ENCODE measurements at places on chromosomes 13 and 19.

DNA sequence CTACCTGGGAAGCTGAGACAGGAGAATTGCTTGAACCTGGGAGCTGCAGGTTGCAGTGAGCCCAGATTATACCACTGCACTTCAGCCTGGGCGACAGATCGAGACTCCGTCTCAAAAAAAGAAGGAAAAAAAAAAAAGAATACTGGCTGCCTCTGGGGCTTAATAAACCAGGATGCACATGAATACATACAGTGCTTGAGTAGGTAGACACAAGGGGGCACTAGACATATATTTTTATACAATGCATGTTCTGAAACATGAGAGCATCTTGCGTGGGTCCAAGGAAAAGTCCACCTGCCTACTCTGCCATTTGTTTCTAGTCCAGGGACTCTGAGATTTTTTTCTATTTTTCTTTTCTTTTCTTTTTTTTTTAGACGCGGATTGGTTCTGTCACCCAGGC is 31.2 kb downstream of the KEAP1 start:
- peak; percentile 65 for DNase-seq

DNA sequence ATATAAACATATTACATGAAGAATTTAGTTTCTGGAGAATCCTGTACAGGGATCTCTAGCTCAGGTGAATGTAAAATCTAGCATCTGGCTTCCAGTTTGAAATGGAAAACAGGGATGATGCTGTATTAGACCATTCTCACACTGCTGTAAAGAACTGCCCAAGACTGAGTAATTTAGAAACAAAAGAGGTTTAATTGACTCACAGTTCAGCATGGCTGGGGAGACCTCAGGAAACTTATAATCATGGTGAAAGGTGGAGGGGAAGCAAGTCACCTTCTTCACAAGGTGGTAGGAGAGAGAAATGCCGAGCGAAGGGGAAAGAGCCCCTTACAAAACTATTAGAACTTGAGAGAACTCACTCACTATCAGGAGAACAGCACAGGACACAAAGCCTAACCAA is 17.0 kb upstream of the N4BP2L2 start:
- no peak for DNase-seq

GRCh38 chr13:110890279-110891165 is 24.3 kb downstream of the ANKRD10 start:
- DNase-seq, result no peak

DNA sequence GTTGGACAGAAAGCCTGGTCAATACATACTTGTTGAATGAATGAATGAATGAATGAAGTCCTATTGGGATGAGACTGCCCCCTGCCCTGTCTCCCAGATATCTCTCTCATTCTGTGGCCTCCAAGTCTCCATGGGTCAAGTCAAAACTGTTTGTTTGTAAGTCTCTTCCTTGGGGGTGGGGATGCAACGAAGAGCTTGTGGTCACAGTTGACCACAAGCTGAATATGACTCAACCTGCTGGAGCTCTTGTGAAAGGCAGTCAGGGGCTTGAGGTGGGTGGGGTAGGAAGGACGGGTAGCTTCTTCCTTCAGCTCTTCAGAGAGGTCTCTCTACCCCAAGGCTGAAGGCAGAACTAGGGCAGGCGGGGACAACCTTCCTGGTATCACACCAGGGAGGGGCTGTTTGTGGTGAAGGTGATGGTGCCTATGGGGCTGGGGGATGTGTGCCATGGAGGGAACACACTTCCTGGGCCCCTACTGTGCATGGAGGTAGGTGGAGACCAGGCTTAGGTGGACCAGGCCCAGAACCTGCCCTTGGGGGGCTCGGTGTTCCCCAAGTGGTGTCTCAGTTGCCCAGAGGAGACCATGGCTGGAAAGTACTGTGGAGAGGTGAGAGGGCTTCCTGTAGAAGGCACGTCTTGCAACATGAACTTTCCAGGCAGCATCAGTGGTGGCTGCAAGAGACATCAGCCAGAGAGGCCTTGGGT is 8.0 kb downstream of the MYO1F start:
- DNase-seq, result no peak

DNA sequence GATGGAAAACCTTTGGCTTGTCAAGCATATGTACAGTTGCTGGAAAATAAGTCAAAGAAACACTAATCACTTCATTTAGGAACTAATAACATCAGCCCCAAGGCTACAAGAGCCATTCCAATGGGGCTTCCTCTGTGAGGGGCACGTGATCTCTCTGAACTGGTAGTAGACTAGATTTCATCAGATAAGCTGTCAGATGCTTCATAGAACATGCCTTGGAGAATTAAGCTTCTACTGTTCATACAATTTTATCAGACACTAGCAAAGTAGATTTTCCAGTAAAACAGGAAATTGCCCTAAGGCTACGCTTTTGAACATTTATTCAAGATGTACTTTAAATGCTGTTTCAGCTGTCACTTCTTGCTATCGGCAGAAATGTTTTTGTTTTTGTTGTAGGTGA is 107.8 kb downstream of the EDNRB start:
- DNase-seq, result no peak

DNA sequence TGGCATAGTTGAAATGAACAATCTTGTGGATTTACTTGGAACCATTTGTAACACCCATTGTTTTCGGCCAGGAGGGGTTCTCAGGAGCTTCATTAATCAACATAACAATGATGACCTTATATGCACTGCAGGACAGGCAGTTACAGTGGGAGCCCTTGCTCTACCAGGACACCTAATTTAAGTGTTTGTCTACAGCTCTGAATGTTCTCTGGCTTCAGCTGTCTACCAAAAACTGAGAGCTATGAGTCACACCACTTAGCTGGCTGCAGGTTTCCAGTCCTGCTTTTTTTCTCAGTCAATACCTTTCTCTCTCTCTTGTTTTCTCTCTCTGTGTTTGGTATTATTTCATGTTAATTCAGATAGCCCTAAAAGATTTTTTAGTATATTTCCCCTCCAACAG is 105.4 kb upstream of the MBNL2 start:
- DNase-seq, result no peak

DNA sequence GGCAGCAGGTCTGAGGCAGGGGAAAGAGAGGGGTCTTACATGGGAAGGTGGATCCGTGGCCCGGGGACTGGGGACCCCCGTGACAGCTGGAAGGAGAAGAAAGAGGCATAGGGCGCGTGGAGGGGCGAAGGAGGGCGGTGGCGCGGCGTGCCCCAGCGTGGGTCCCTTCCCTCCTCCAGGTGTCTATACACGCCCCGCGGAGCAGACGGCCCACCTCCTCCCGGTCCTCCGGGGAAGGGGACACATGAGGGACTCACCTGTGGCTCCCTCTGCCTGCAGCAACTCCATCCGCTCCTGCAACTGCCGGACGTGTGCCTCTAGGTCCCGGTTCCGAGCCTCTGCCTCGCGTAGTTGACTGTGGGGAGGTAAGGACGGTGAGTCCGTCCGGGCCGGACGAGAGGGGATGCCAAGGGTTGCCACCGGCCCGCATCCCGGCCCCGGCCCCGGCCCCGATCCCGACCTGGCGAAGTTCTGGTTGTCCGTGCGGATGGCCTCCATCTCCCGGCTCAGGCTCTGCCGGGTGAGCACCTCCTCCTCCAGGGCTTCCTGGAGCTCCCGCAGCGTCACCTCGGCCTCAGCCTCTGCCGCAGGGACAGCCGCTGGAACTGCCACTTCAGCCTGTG is 2.4 kb upstream of the SIX5 start:
- DNase-seq, result no peak

DNA sequence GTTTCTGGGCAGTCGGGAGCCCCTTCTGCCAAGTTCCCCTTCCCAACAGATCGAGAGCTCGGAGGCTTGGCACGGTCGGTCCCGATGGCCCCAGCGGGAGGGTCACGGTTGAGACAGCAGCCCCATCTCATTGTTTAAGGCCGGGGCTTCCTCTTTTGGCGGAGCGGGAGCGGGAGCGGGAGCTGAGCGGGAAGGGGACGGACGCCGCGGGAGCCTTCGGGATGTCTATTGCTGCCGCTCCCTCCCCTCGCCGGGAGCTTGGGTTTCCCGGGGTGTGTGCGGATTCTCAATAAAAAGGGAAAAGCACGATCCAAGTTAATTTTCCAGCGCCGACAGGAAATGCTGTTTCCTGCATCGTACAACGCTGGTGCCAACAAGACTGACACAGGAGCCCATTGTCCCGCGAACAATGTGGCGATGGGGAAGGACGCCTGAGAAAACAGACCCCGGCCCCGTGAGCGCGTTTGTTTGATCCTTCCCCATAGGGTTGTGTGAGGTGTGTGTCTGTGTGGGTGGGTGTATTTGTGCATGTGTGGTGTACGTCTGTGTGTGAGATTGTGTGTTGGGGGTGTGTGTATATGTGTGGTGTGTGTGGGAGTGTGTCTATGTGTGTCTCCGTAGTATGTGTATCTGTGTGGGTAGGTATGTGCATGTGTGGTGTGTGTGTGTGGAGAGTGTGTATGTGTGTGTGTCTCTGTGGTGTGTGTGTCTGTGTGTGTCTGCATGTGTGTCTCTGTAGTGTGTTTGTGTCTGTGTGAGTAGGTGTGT is 36.3 kb upstream of the FLT1 start:
- DNase-seq, result peak; percentile 9

- DNase-seq, result no peak
Measured at GRCh38 chr13:66339214-66339613, 890.9 kb downstream of the PCDH9 start.

GRCh38 chr13:44064357-44064756 is 184.7 kb downstream of the LACC1 start:
- no peak for DNase-seq

DNA sequence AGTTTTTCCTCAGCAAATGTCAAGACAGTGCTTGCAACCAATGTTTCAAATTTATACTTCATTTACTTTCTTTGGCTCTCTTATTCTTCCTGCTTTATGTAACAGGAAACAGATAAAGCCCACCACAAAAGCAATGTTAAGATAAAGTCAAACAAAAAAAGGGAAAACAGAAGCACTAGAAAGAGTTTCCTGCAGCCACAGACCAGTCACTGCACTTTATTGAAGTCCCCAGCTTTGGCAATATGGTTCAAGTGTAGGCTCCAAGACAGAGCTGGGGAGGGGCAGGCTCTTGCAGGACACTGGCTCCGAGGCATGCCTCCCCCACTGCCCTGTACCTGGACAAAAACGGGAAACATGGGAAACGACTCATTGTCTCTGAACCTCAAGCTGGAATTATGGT is 15.3 kb upstream of the CDC16 start:
- no peak for DNase-seq

DNA sequence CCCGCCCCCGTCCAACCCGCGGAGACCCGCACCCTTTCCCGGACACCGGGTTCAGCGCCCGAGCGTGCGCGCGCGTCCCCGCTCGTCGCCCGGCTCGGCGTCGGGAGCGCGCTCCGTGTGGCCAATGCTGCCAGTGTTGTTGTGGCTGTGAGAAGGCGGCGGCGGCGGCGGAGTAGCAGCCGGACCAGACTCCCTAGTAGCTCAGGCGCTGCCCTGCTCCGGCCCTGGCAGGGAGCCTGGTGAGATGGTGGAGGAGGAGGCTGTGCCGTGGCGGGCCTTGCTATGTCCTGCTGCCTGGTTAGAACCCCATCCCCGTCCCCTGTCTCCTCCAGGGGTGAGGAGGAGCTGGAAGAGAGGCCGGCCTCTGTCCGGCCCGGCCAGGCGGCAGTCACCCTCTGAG is 553.2 kb downstream of the TUBA3C start:
- DNase-seq, result no peak

DNA sequence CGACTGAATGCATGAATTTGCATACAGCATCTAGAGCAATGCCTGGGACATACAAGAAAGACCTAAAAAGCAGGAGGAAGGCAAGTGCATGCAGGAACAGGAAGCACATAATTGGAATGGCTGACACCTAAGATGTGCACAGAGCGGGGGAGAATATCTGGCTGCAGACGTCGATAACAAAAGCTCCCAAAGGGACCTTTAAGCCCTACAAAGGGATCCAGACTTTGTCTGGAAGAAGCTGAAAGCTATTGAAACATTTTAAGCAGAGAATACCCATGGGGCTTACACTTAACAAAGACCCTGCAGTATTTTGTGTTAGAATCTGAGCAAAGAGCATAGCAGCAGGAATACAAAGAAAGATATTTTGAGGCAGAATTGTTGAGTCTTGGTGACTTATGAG is 107.4 kb upstream of the CLDN10 start:
- DNase-seq, result no peak

DNA sequence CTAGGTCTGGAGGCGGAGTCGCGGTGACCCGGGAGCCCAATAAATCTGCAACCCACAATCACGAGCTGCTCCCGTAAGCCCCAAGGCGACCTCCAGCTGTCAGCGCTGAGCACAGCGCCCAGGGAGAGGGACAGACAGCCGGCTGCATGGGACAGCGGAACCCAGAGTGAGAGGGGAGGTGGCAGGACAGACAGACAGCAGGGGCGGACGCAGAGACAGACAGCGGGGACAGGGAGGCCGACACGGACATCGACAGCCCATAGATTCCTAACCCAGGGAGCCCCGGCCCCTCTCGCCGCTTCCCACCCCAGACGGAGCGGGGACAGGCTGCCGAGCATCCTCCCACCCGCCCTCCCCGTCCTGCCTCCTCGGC is at the start of gene SLC5A5:
TSS of gene SLC5A5 (plus strand) at position 68 of the 373 bp plus-strand sequence. CDS start 375 bp downstream, outside the sequence.
- DNase-seq, result no peak

DNA sequence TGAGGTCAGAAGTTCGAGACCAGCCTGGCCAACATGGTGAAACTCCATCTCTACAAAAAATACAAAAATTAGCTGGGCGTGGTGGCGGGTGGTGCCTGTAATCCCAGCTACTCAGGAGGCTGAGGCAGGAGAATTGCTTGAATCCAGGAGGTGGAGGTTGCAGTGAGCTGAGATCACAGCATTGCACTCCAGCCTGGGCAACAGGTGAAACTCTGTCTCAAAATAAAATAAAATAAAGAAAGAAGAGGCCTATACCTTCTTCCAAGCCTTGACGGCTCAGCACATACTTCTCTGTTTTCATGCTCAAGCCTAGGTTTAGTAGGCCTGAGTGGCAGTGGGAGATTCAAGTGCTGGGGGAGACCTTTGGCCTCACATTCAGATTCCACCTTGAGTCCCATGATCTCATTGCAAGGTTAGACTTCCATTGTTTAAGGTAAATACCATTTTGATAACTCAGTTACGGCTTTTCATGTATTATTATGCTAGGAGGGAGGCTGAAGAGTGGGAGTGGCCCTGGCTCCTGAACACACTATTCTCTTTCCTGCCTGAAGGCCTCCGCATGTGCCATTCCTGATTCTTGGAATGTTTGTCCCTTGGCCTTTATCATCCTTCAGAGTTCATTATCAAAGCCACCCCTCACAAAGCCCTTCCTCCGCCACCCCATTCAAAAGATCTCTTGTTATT is 1.6 kb upstream of the SPINT2 start:
- DNase-seq, result no peak

- no peak for DNase-seq
Measured at GRCh38 chr19:3104708-3104983, 10.5 kb downstream of the GNA11 start.

DNA sequence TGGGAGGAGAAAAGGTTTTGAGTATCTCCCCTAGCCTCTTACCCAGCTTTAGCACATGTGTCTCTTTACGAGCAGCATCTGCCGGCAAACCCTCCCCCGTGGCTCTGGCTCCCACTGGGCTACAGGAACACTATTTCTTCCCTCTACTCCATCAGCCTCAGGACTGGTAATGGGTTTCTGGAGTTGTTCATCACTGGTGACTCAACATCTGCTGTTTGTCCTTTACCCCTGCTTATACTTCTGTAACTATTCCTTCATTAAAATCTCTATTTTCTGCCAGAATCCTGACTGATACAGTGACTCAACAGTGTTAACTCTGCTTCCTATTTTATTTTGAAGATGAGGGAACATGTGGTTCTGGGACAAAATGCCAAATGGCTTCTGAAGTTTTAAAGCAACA is 437.3 kb upstream of the HTR2A start:
- DNase-seq, result no peak

- DNase-seq, result peak; percentile 79
Measured at GRCh38 chr19:23075031-23075733, 41.6 kb upstream of the ZNF730 start.

GRCh38 chr13:108345016-108345415 is 75.5 kb downstream of the TNFSF13B start:
- DNase-seq, result no peak

- no peak for DNase-seq
Measured at GRCh38 chr19:1410136-1410786, 2.9 kb downstream of the DAZAP1 start.
